ENCODE measurements at places on chromosomes 7 and 10.
A peak's percentile ranks its signal among the peaks of the same experiment; 100 is the strongest.

DNA sequence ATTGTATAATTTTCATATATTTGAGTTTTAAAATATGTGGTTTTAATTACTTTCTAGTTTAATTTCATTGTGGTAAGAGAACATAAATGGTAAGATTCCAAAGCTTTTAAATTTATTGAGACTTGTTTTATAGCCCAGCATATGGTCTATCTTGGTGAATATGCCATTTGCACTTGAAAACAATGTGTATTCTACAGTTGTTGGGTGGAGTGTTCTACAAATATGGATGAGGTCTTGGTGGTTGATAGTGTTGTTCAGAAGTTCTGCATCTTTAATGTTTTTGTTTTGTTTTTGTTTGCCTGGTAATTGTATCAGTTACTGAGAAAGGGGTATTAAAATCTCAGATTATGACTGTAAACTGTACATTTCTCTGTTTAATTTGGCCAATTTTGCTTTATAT is 37.6 kb upstream of the TSPAN13 start:
- H3K36me3 ChIP-seq, result peaks cover 15% of the 10 kb centered on the region
- no peaks in the 10 kb centered on the region for H3K27me3 ChIP-seq
- H3K27ac ChIP-seq, result no peak overlapping the region

- H3K4me3 ChIP-seq, result no peak overlapping the region
- no peaks in the 10 kb centered on the region for H3K36me3 ChIP-seq
- no peaks in the 10 kb centered on the region for H3K4me1 ChIP-seq
- no peak overlapping the region for H3K27ac ChIP-seq
Observed at GRCh38 chr10:33776419-33777070, 442.1 kb upstream of the NRP1 start.

GRCh38 chr7:94433224-94433623 is 38.5 kb downstream of the COL1A2 start:
- H3K4me1 ChIP-seq, result no peaks in the 10 kb centered on the region
- no peak for DNase-seq
- H3K4me3 ChIP-seq, result no peak overlapping the region
- H3K27me3 ChIP-seq, result peaks cover 13% of the 10 kb centered on the region
- no peak overlapping the region for H3K27ac ChIP-seq

GRCh38 chr7:151925446-151926335 is 30.6 kb upstream of the GALNTL5 start:
- peaks cover 11% of the 10 kb centered on the region for H3K27me3 ChIP-seq
- H3K27ac ChIP-seq, result no peak overlapping the region
- DNase-seq, result no peak

- no peaks in the 10 kb centered on the region for H3K4me1 ChIP-seq
- DNase-seq, result no peak
- H3K27ac ChIP-seq, result no peak overlapping the region
Observed at GRCh38 chr7:48182718-48183369, 11.6 kb downstream of the ABCA13 start.

GRCh38 chr7:47400741-47401206 is 181.1 kb downstream of the TNS3 start:
- H3K36me3 ChIP-seq, result no peaks in the 10 kb centered on the region
- no peak overlapping the region for H3K27ac ChIP-seq
- H3K27me3 ChIP-seq, result no peaks in the 10 kb centered on the region
- no peaks in the 10 kb centered on the region for H3K4me1 ChIP-seq
- no peak for DNase-seq

DNA sequence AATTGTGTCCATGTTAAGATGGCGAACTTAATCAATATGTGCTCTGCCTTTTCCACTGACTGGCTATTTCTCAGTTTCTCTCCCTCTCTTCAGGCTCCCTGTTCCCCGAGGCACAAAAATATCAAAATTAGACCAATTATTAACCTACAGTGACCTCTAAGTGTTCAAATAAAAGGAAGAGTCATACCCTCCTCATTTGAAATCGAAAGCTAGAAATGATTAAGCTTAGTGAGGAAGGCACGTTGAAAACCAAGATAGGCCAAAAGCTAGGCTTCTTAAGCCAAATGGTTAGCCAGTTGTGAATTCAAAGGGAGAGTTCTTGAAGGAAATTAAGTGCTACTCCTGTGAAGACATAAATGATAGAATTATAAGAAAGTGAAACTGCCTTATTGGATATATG is 81.1 kb upstream of the MBL2 start:
- H3K4me1 ChIP-seq, result no peaks in the 10 kb centered on the region
- no peak overlapping the region for H3K27ac ChIP-seq
- no peak overlapping the region for H3K4me3 ChIP-seq
- no peaks in the 10 kb centered on the region for H3K36me3 ChIP-seq

DNA sequence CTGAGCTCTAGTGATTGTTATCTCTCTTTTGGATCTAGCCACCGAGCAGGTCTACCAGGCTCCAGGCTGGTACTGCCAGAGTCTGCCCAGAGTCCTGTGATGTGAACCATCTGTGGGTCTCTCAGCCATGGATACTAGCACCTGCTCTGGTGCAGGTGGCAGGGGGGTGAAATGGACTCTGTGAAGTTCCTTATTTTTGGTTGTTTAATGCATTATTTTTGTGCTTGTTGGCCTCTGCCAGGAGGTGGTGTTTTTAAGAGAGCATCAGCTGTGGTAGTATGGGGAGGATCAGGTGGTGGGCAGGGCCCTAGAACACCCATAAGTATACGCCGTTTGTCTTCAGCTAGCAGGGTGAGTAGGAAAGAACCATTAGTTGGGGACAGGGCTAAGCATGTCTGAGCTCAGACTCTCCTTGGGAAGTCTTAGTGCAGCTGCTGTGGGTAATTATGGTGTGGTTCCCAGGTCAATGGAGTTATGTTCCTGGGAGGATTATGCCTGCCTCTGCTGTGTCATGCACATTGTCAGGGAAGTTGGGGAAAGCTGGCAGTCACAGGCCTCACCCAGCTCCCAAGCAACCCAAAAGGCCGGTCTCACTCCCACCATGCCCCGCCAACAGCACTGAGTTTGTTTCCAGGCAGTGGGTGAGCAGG is 81.8 kb downstream of the NPSR1 start:
- no peak overlapping the region for H3K4me3 ChIP-seq
- peaks cover 5% of the 10 kb centered on the region for H3K27me3 ChIP-seq
- no peak for DNase-seq
- H3K36me3 ChIP-seq, result no peaks in the 10 kb centered on the region

DNA sequence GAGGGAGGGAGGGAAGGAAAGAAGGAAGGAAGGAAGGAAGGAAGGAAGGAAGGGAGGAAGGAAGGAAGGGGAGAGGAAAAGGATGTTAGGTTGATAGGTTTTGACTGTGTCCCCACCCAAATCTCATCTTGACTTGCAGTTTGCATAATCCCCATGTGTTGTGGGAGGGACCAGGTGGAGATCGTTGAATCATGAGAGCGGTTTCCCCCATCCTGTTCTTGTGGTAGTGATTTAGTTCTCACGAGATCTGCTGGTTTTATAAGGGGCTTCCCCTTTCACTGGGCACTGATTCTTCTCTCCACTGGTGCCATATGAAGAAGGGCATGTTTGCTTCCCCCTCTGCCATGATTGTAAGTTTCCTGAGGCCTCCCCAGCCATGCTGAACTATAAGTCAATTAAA is 15.1 kb upstream of the NUDCD3 start:
- no peak overlapping the region for H3K27ac ChIP-seq
- no peaks in the 10 kb centered on the region for H3K4me1 ChIP-seq
- H3K27me3 ChIP-seq, result peaks cover 12% of the 10 kb centered on the region
- H3K4me3 ChIP-seq, result no peak overlapping the region

DNA sequence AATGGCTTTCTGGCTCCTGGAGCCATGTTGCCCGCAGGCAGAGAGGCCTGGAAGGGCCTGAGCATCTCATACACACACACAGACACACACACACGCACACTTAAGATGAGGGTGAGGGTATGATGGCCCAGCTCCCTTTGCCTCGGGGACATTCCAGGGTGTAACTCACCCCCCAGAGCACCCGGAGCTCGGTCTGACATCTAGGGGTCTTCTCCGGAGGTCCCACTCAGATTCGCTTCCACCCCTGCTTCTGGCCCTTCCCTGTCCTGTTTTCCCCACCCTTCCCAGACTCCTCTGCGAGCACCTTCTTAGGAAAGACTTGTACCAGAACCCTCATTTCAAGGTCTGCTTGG is 304.4 kb downstream of the GRID1 start:
- DNase-seq, result no peak
- no peak overlapping the region for H3K27ac ChIP-seq
- H3K4me1 ChIP-seq, result no peaks in the 10 kb centered on the region
- no peak overlapping the region for H3K4me3 ChIP-seq

GRCh38 chr7:151731022-151731441 is 145.9 kb downstream of the PRKAG2 start:
- no peak overlapping the region for H3K27ac ChIP-seq
- H3K36me3 ChIP-seq, result no peaks in the 10 kb centered on the region
- no peak overlapping the region for H3K4me3 ChIP-seq
- no peaks in the 10 kb centered on the region for H3K27me3 ChIP-seq

GRCh38 chr10:29407280-29407858 is 118.5 kb downstream of the LYZL1 start:
- peaks cover 15% of the 10 kb centered on the region for H3K36me3 ChIP-seq
- no peaks in the 10 kb centered on the region for H3K27me3 ChIP-seq

DNA sequence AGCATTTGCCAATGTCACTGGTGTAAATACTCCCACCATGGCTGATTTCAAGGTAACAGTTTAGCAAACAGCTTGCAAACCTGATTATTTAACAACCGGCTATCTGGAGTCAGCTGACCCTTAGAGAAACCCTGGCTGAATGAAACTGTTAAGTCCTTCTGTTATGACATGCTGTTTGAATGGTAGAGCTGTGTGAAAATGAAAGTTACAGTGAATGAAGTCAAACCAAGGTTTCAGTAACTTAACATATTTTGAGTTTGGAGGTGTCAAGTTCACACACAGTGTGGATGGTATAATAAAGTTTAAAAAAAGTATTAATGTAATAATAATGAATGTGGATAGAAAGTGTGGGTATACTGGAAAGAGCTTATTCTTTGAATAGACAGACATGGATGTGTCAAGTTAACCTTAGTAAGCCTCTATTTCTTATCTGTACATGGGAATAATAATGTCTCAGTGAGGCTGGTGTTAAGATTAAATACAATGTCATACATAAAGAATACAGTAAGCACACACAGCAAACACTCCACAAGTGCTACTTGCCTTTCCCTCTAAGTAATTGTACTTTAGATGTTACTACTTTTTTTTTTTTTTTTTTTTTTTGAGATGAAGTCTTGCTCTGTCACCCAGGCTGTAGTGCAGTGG is 150.4 kb downstream of the TAX1BP1 start:
- H3K4me1 ChIP-seq, result peaks cover 11% of the 10 kb centered on the region
- no peak overlapping the region for H3K27ac ChIP-seq
- no peaks in the 10 kb centered on the region for H3K36me3 ChIP-seq
- H3K4me3 ChIP-seq, result no peak overlapping the region
- DNase-seq, result no peak

GRCh38 chr10:51250278-51250920 is 176.1 kb downstream of the PRKG1 start:
- no peak for DNase-seq
- no peaks in the 10 kb centered on the region for H3K36me3 ChIP-seq
- H3K27me3 ChIP-seq, result no peaks in the 10 kb centered on the region
- H3K4me1 ChIP-seq, result no peaks in the 10 kb centered on the region
- no peak overlapping the region for H3K27ac ChIP-seq

- no peaks in the 10 kb centered on the region for H3K4me1 ChIP-seq
- DNase-seq, result no peak
- H3K27me3 ChIP-seq, result peaks cover 26% of the 10 kb centered on the region
- no peak overlapping the region for H3K27ac ChIP-seq
- H3K4me3 ChIP-seq, result no peak overlapping the region
- H3K36me3 ChIP-seq, result no peaks in the 10 kb centered on the region
Observed at GRCh38 chr10:114715171-114715670, 57.1 kb upstream of the ABLIM1 start.

DNA sequence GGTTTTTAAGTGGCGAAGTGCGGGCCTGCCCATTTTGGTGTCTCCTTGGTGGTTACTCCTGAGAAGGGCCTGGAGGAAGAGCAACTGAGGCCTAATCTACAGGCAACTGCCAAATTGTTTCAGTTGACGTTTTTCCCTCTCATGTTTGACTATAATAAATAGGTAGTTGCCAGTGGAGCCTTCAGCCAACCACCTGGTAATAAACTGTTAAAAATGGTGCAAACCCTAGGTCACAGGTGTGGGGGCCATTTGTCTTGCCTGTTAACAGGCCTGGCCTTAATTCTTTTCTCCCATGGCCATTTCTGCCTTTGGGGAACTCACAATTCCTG is 3.7 kb downstream of the IKZF1 start:
- no peaks in the 10 kb centered on the region for H3K27me3 ChIP-seq
- H3K27ac ChIP-seq, result peak overlapping the region; percentile 98
- H3K4me3 ChIP-seq, result peak overlapping the region; percentile 92

- no peaks in the 10 kb centered on the region for H3K36me3 ChIP-seq
- DNase-seq, result no peak
- no peak overlapping the region for H3K27ac ChIP-seq
- H3K27me3 ChIP-seq, result no peaks in the 10 kb centered on the region
Observed at GRCh38 chr10:16945593-16945992, 128.4 kb upstream of the RSU1 start.

- H3K4me3 ChIP-seq, result no peak overlapping the region
- no peak for DNase-seq
- no peak overlapping the region for H3K27ac ChIP-seq
- no peaks in the 10 kb centered on the region for H3K4me1 ChIP-seq
Observed at GRCh38 chr7:13262929-13263530, 575.6 kb downstream of the ARL4A start.

GRCh38 chr7:47577321-47577919 is 4.5 kb downstream of the TNS3 start:
- no peak for DNase-seq
- H3K27ac ChIP-seq, result no peak overlapping the region
- H3K36me3 ChIP-seq, result no peaks in the 10 kb centered on the region
- H3K4me1 ChIP-seq, result peaks cover 4% of the 10 kb centered on the region
- H3K4me3 ChIP-seq, result no peak overlapping the region

DNA sequence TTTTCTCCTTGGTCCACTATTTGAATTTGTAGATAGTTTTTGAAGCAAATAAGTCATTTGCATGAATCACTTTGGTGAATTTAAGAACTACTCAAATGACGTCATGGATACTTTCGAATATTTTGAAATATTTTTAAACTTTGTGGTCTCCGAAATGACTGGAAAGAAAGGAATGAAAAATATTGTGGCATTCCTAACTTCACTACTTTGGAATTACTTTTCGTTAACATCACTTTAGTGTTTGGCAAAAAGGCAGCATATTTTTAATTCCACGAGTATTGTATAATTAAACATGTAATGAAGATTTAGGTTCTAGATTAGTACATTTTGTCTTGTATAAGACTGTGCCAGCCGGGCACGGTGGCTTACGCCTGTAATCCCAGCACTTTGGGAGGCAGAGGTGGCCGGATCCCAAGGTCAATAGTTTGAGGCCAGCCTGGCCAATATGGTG is 35.3 kb upstream of the ZRANB1 start:
- H3K27ac ChIP-seq, result no peak overlapping the region
- DNase-seq, result no peak
- no peaks in the 10 kb centered on the region for H3K36me3 ChIP-seq
- H3K27me3 ChIP-seq, result peaks cover 18% of the 10 kb centered on the region
- H3K4me3 ChIP-seq, result no peak overlapping the region
- peaks cover 2% of the 10 kb centered on the region for H3K4me1 ChIP-seq

- H3K4me1 ChIP-seq, result no peaks in the 10 kb centered on the region
- H3K27ac ChIP-seq, result no peak overlapping the region
- H3K36me3 ChIP-seq, result no peaks in the 10 kb centered on the region
Observed at GRCh38 chr7:143042159-143042789, 9.9 kb upstream of the OR6V1 start.

GRCh38 chr7:91082852-91083495 is 181.3 kb upstream of the FZD1 start:
- H3K4me1 ChIP-seq, result peaks cover 19% of the 10 kb centered on the region
- DNase-seq, result no peak
- no peak overlapping the region for H3K4me3 ChIP-seq
- H3K36me3 ChIP-seq, result no peaks in the 10 kb centered on the region
